ENCODE measurements at places on chromosomes 5 and 9. TPM values are rescaled to one million over a fixed set of nuclear protein-coding genes. Genes with fewer than 3 reads are reported as not detected.

The RAD1 gene
- 15.7 TPM for total RNA-seq

The ANKRD33B gene
- 2.6 TPM for total RNA-seq

The GABRA6 gene
- not detected for total RNA-seq

The TLE1 gene
- total RNA-seq, result 65.2 TPM

The ENG gene
- total RNA-seq, result 9.4 TPM

The SMC2 gene
- 11.5 TPM for total RNA-seq

The WDR38 gene
- total RNA-seq, result not detected

The DNAH5 gene
- total RNA-seq, result 1.0 TPM

The GPR151 gene
- total RNA-seq, result not detected

The ETF1 gene
- 45.4 TPM for total RNA-seq

The BOD1 gene
- 41.8 TPM for total RNA-seq

The ECM2 gene
- total RNA-seq, result 28.7 TPM

The SARDH gene
- 5.7 TPM for total RNA-seq

The PLAC8L1 gene
- not detected for total RNA-seq

The SURF2 gene
- 12.5 TPM for total RNA-seq

The ENTPD8 gene
- total RNA-seq, result not detected

The ARL14EPL gene
- total RNA-seq, result not detected

The FAM221B gene
- not detected for total RNA-seq

The PCDHGA7 gene
- 3.7 TPM for total RNA-seq

The SLC46A2 gene
- under 0.01 TPM for total RNA-seq

The CERCAM gene
- total RNA-seq, result 33.4 TPM

The ROR2 gene
- total RNA-seq, result 4.2 TPM

The F2RL1 gene
- 0.52 TPM for total RNA-seq

The ZNF483 gene
- 8.9 TPM for total RNA-seq
